ENCODE measurements at places on chromosomes 4 and X.

GRCh38 chrX:12898073-12898472 lies 8.3 kb upstream of the TLR8 start:
- no peak for DNase-seq

- DNase-seq, result no peak
Measured at GRCh38 chr4:21991562-21991961, 43.0 kb upstream of the KCNIP4 start.

GRCh38 chrX:148380650-148381561 lies 119.5 kb upstream of the AFF2 start:
- peak; percentile 75 for DNase-seq

DNA sequence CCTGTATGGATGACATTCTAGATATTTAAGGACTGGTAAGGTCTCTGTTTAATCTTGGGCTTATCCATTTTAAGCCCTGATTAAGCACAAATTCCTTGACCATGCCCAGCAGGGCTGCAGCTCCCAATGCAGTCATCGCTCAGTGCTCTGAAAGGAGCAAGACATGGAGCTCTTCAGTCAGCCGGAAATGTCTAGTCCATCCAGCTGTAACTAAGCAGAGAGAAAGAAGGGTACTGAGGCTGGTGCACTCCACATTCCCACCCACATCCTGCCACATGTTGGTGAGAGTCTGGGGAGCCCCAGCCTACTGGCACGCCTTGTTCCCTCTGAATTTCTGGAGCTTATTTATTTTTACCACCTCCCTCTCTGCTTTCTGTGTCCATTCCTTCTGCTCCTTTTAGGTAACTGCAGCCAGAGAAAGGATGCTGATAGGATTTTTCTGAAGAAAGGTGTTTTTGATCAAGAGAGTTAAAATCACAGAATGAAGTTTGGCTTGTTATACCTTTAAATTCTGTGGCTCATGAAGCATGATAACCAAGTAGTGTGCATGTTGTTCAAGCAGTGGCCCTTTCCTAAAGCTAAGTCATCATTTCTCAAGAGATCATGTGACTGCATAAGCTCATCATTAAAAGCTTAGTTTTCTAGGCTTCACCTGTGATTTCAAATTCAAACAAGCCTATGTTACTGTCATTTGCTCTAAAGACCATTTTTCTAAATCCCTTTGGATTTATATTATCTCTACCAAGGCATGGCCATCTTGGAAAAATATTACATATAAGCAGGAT lies 74.0 kb downstream of the GALNT7 start:
- no peak for DNase-seq

DNA sequence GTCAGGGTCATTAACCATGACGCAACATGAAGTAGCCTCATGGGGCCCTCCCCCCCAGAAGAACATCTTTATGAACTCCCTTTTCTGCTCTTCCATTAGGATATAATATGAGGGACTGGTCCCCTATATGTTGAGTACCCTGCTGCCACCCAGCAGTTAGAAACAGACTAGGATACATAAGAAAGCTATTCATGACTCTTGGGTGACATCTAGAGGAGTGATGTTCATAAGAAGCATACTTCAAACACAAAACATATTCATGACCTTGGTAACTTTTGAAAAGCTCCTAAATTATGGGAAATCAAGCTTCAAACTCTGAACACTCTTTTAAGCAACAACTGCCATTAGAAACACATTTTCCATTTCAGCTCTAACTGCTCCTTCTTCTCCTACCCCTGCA lies 155.2 kb upstream of the SPIN4 start:
- DNase-seq, result peak; percentile 6

DNA sequence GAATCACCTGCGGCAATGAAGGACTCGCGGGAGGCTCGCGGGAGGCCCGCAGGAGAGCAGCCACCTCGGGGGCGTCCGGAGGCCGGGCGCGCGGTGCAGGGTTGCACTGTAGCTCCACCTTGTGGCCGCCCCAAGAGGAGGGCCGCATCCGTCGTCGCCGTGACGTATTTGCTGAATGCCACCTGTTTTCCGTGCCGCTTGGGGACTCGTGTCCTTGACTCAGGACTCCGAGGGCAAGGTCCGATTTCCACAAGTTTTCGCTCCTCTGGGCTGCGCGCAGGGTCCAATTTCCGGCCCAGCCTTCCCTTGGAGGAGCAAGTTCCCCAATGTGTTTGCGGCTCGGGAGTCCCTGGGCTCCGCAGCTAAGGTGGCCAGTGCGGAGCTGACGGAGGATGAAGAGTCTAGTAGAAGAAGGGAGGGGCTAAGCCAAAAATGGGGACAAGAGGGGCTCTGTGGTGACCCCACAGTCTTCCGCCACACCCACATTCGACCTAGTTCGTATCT lies 10.7 kb upstream of the DLG3 start:
- peak; percentile 30 for DNase-seq

DNA sequence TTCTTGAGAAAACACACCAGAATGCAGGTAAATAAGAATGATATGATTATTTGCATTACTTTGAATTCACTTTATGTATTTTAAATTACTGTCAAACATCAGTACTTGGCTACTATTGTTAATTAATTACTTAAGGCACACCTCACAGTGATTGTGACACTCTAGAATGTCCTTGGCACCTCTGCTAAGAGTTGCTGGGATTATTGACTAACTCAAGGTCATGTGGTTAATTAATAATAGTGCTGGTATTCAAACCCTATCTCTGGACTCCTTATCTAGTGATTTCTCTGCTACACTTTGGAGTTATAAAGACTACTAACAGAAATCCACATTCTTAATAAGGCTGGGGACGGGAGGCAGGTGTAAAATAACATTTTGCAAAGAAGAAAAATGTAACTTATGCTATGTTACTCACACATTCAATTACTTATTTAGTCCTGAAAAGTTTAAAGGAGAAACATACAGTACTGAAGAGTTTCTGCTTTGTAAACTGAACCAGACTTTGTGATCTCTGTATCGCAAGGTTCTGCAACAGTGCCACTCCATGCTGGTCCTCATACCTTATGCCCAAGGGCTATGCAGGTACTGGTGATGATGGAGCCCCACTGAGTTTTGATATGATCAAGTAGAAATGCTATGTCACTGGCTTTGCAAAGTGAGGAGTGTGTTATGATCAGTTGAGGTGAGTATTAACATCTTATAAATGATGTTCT lies 242.7 kb downstream of the MID1IP1 start:
- DNase-seq, result no peak

- no peak for DNase-seq
Measured at GRCh38 chr4:25904748-25905082, 9.3 kb upstream of the SMIM20 start.

DNA sequence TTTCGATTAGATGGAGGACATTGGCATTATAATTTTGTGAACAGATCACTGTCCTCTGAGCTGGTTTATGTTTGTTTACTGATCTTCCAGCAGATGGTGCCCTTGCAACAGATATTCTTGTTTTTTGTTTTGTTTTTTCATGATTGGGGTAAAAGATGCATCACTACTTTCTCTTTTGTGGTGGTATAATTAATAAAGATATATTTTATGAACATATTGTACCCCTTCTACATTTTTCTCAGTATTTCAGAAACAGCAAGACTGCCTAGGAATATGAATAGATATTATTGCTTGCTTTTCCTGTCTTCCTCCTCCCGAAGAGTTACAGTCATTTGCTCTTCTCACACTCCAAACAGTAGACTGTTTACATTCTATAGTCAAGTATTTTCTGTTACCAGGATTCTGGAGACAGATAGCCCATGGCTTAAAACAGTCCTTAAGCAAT lies 905.2 kb downstream of the TRAM1L1 start:
- no peak for DNase-seq

All from bone marrow (tissue), 2 donors.